ENCODE measurements at places on chromosomes 16 and 17. TPM values are rescaled to one million over a fixed set of nuclear protein-coding genes. Genes with fewer than 3 reads are reported as not detected.

- no peak for DNase-seq
These were observed 56.2 kb downstream of the PGS1 start for GRCh38 chr17:78434455-78435329.

DNA sequence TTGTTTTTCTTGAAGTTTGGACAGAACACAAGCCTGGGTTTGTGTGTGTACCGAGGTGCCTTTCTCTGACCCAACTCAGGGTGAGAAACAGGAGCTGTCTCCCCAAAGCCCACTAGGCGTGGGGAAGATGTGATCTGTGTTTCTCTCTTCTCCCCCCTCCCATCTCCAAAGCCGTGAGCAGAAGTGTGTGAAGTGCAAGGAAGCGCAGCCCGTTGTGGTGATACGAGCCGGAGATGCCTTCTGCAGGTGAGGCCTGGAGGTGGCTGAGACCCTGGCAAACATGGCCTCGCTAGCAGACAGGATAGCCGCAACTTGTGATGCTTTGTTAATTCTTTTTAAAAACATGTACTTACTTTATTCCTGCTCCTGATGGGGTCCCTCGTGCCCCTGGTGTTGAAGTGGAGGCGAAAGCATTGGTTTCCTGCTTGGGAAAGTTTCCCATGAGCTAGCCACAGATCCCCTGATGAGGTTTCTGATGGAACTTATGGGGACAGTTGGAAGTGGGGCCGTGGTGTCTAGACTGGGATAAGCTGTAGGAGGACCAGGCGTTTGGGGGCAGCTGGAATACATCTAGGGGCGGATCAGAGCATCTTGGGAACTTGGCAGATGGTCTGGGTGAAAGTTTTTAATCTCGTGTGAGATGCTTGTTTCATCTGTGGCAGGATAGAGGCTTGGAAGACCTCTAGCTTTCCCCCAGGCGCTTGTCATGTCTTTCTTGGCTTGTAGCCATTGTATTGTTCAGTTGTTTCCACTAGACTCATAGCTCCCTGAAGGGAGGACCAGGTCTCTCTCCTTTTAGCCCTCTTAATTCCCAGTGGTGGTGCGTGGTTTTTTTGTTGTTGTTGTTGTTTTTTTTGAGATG is 893 bp downstream of the CTU2 start:
- DNase-seq, result no peak

Gene DOK4
- total RNA-seq, result 4.0 TPM

GRCh38 chr16:72203401-72203800 is 31.4 kb upstream of the PMFBP1 start:
- no peak for DNase-seq

Gene IL17C
- total RNA-seq, result 0.37 TPM

Gene PSMC3IP
- total RNA-seq, result 3.5 TPM

- no peak for DNase-seq
These were observed 10.2 kb downstream of the CLUH start for GRCh38 chr17:2701161-2701995.
